Fibroblast of skin of scalp (primary cell): ENCODE measurements at places on chromosomes 2 and 18.

DNA sequence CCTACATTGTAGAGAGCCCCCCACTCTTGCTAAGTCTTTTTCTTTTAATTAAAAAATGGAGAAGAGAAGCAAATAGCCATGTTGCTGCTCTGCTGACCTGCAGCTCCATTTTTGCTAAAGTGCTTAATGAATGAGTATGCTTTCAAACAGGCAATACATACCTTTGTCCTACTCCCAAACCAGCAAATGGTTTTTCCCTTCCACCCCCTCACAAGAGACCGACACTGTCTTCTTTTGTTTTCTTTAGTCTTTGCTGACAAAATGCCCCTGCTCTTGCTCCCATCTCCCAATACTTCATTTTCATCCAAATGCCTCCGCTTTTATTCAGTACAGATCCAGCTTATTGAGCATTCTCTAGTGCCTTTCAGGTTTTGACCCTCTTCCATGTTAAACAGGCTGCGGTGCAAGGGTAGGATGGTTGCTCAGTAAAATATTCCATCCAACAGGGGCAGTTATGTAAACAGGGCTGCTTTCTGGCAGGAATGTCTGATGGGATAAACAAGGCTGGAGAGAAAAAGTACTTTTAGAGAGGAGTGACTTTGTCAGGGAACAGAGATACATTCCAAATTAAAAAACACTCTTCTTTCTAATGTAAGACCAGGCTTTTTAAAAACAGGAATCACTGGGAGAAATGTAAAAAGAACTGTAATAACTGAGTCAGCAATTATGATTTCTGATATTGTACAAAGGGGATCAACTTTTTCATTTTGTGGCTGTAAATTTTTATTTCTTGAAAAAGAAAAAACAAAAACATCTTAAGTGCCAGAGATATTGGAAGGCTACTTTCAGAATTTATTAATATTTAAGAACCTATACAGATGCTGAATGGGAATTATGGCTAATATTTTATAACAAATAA lies 136.8 kb downstream of the MEP1B start:
- no peak for DNase-seq

DNA sequence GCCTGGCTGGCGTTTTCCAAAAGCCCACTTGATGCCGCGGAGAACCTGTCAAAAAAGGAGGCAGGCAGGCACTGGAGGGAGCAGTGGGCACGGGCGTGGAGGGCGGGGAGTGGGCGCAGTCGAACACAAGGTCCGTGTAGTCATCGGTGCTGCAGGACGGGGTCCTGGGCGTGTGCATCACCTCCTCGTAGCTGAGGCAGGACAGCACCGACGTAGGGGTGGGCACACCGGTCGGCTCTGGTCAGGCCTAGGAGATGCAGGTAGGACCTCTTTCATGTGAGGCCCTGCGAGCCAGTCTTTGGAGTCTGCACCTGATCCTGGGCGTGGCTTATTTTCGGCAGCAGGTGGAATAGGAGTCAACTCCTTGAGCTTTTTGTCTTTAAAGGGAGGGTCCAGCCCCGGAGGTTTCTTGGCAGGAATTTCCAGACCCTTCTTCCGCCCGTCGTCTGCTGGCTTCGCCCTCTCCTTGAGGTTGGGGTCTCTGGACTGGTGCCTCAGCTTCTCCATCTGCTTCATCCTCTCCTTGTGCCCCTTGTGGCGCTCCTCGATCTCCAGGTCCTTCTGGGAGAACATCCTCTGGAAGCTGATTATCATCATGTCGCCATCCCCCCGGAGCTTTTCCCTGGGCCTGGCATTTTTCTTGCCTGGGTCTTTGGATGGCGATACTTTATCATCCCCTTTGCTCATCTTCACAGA lies 892.5 kb upstream of the LRRTM1 start:
- no peak for DNase-seq

DNA sequence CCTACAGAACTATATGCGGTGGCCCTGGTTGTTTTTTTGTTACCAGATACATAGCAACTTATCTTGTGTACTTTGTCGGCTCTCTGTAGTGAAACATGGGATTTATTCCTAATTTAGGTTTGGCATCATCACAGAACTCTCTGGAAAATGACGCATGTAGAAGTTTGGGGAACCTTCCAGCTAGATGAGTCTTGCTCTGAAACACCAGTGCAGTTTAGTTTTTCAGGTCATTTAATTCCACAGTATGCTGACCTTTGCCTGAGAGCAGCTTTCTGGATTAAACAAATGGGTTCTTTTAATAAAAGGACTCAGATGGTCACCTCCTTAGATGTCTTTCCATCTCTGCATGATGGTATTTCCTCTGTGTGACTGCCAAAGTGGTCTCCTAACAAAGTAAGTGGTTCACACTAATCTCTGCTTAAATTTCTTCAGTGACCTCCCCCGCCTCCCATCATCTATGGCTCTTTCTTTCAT lies 39.9 kb downstream of the MYO3B start:
- no peak for DNase-seq

- DNase-seq, result no peak
Measured at GRCh38 chr18:62587689-62588088, 64.9 kb downstream of the ZCCHC2 start.

GRCh38 chr2:9661261-9661660 lies 30.5 kb upstream of the YWHAQ start:
- no peak for DNase-seq

- no peak for DNase-seq
Measured at GRCh38 chr2:83016343-83017110, 1442.6 kb downstream of the SUCLG1 start.

- DNase-seq, result peak; percentile 59
Measured at GRCh38 chr2:159076241-159076640, 107.8 kb downstream of the TANC1 start.

DNA sequence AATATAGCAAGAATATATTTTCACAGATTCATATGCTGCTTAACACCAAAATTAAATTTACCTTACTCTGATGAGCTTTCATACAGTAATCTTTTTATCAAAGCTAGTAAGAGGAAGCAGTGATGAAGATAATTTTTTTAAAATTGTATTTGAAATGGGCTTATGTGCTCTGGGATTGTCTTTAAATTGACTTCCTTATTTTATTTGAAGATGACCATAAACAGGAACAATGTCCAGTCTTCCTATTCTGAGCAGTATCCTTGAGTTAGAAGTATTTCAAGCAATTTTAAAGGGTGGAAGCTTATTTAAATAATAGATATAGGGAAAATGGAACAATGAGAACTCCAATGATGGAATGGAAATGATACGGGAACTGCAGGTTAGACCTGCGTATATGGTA lies 211.6 kb downstream of the MCFD2 start:
- DNase-seq, result no peak

DNA sequence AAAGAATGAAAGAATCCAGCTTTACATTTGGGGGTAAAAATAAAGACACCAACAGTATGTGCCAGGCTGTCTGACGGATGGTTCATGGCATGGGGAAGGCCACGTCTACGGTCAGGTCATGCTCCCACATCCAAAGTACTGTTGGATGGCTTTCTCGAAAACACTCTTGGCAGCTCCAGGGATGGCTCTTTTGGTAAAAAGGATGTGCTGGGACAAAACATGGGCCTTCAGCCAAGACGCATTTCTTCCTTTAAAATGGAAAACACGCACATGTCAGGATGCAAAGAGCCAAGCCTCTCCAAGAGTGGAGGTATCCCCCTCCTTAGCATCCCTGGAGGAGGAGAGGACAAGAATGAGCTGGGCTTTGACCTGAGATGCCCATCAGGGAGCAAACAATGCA lies 376.5 kb upstream of the KLHL29 start:
- no peak for DNase-seq

- DNase-seq, result no peak
Measured at GRCh38 chr2:187105218-187105617, 256.2 kb upstream of the ZSWIM2 start.

GRCh38 chr2:85173909-85174308 lies 40.7 kb downstream of the TCF7L1 start:
- no peak for DNase-seq

DNA sequence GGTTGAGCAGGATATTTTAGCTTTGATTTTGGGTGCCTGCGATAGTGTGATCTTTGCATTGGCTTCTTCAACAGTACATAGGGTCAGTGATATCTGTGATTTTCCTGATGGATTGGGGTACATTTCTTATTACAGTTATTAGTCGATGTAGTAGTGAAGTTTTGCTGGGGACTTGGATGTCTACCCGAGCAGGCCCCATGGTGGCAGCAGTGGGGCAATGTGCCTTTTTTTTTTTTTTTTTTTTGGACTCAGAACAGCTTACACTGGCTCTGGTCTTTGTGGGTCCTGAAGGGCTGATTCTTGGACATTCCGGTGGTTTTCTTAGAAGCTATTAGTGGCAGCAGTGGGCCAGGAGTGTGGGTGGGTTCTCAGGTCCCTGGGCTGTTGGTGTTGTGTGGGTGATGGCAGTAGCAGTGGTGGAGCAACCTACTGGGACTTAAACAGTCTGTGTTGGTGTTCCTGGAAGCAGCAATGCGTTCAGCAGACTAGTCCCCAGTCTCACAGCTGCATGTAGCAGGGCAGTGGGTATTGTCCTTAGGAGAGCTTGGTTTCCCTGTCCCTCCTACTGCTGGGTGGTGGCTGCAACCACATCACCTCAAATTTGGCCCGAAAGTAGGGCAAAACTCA lies 53.7 kb upstream of the SLC4A10 start:
- no peak for DNase-seq

DNA sequence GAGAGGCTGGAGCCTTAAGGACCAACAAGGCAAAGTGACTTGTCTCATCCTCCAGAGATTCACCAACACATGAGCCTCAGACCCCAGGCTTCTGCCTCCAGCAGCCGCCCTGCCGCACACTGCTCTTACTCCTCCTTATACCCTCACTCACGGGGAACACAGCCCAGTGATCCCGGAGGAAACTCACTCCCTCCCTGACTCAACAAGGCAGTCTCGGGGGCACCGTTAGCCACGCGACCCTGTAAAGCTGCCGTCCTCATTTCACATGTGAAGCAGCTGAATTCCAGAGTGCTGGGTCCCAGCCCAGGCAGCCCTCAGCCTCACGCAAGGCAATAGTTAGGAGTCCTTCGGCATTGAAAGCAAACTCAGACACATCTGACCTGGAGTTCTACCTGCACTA lies 129.7 kb downstream of the TPO start:
- no peak for DNase-seq

GRCh38 chr2:205535001-205535400 lies 147.3 kb upstream of the NRP2 start:
- no peak for DNase-seq

DNA sequence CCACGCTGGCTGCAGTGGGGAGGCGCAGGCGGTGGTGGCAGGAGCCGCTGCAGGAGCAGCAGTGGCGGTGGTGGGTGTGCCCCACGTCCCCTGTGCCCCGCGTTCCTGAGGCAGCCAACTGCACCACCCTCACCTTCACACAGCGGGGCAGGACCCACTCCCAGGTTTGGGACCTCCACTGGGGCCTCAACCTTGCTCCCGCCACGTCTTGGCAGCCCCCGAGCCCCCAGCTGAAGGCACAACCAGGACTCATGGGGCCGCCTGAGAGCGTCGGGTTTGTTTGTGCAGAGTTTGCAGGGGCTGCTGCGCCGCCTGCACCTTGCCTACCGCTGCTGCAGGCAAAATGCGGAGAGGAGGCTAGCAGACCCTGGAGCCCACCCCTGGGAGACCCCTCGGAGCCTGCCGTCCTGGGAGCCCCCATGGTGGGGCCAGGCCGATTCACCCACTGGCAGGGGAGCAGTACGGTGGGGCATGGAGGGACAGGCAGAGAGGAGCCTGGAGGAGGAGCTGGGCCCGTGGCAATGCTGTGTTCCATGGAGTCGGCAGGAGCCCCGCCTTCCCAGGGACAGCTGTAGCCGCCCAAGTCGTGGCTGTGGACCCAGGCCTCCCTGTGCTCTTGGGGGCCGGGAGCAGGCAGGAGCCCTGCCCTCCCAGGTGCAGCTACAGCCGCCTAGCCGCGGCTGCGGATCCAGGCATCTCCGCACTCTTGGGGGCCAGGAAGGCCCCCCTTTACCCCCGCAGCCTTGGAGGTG lies 14.7 kb upstream of the EML6 start:
- no peak for DNase-seq

GRCh38 chr2:99507937-99508818 lies 18.4 kb upstream of the REV1 start:
- DNase-seq, result no peak

DNA sequence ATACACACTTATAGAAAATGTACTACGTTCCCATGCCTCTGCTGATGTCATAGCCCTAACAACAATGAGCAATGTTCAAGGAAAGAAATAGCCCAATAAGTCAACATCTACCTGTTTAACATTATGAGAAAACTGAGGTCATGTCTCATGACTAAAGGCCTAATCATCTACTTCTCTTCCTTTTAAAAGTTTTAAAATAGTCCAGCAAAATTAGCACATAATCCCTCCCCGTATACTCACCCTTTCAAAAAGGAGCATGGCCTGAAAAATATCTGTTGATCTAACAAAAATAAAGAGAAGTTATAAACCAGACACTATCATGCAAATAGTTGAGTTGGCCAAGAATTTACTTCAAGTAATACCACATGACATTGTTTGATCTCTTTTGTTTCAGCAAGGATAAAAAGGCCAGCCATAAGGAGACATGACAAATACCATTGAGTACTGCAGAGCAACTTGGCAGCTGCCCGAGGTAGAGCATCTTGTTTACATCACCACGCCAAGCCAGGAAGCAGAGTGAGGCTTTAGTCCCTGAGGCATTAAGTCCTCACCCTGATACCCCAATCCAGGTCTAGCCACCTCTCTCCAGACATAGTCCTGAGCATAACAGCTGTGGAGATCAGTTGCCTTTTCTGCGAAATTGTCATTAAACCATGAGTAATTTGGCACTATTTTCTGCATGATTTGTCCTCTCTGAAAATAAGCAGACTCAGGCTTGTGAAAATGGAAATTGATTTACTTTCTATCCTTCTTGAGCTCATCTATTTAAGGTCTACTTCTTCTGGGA lies 137.4 kb upstream of the ETAA1 start:
- peak; percentile 85 for DNase-seq

DNA sequence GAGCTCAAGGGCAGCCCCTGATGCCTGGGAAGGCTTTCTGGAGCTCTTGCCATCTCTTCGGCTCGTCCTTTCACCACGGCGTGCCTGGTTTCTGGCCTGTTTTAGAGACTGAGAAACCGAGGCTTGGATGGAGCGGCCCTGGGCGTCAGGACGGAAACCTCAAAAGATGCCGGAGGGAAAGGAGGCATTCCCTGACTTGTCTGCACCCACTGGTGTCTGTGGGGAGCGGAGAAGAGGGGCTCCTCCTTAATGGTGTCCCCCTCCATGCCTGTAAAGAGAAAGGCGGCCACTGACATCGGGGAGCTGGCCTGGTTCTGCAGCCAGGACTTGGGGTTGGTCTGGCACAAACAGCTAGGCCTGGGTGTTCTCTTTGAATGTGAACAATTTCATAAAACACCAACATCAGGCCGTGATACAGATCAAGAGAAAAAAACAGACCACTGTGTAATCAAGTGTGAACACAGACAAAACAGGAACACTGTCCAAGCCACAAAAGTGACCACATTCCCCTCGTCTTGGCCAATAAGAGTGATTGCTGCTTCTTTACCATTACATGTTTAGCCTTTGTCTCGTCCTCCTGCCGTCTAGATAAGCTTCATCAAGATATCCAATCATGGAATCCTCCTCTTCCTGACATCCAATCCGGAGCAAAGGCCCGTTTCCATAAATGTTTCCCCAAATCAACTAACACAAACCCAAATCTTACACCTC lies 633 bp upstream of the ILKAP start:
- no peak for DNase-seq

- no peak for DNase-seq
Measured at GRCh38 chr2:65482971-65483370, 50.6 kb upstream of the SPRED2 start.

GRCh38 chr2:236352761-236353593 lies 88.8 kb upstream of the ASB18 start:
- peak; percentile 41 for DNase-seq

GRCh38 chr18:53753601-53754000 lies 470.9 kb downstream of the MBD2 start:
- no peak for DNase-seq
